ENCODE measurements at places on chromosomes 3 and 15.

GRCh38 chr3:157135671-157136396 lies 24.1 kb downstream of the CCNL1 start:
- no peak for DNase-seq

DNA sequence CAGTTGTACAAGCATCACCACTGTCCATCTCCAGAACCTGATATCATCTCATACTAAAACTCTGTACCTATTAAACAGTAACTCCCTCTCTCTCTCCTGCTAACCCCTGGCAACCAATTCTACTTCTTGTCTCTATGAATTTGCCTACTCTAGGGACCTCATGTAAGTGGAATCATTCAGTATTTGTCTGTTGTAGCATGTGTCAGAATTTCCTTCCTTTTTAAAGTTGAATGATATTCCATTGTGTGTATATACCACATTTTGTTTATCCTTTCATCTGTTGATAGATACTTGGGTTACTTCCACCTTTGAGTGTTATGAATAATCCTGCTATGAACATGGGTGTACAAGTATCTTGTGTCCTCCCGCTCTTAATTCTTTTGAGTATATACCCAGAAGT lies 16.6 kb downstream of the ZNF592 start:
- DNase-seq, result no peak

- no peak for DNase-seq
Observed at GRCh38 chr15:65580287-65580686, 30.6 kb downstream of the INTS14 start.

DNA sequence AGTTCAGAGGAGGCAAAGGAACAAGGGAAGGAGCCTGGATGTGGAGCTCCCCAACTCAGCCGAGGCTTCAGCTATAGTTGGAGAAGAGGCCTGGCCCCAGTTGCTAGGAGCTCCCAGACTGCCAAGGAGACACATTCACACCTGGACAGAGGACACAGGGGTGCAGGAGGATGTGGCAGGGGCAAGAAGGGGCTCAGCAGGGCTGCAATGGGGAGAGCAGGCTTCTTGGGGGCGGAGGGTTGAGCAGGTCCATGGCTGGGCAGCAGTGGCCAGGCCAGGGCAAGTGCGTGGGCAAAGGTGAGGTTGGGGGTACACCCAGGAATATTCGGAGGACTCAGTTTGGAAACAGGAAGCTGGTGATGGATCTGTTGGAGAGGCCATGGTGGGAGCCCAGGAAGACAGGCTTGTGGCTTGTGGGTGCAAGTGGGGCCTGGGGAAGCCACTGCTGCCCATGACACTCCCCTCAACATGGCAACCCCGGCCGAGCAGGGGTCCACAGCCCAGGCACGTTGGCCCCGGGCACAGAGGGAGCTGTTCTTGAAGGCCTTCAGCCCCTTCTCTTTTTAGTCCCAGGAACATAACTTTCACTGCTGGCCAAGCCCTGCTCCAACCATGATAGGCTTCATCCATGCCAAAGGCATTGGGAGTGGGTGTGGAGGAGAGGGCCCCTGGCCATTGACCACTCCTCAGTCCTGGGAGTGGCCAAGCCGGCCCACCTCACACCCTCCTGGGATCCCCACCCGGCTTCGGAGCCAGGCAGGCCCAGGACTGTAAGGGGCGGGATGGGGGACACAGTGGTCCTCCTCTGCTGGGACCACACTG lies 33.3 kb downstream of the TSPAN3 start:
- DNase-seq, result peak; percentile 19

DNA sequence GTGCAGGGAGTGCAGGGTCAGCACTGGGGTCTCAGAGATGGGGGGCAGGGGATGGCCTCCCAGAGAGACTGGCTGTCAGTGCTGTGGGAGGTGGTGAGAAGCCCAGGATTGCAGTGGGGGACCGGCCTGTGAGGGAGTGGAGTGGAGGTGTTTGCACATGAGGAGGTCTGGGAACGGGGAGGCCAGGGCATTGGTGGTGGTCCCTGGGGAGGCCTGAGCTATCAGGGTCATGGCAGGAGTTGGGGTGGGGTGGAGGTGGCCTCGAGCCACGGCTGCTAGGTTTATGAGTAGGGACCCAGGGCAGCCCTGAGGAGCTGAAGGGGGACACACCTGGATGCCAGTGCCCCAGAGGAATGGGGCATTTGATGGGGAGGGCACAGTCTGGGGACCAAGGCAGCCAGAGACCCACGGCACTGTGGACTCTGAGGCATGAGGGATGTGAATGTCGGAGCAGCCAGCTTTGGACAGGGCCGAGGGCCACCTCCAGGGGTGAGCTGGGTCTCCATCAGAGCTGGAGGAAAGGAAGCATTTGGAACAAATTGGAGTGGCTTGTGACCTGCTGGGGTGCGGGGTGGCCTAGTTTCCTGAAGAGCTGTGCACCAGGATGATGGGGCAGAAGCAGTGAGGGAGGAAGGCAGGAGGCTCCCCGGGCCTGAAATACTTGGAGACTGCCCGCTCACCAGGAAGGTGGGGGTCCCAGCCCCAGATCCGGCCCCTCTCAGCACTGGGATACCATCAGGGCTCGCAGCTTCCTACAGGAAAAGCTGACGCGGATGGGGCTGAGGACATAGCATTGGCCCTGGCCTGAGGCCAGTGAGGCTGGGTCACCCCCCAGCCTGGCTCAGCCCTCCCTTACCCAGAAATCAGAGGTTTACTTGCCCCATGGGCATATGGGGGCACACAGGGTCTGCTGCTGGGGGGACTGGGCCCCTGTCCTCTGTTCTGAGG lies 9.5 kb upstream of the CSPG4 start:
- DNase-seq, result no peak

DNA sequence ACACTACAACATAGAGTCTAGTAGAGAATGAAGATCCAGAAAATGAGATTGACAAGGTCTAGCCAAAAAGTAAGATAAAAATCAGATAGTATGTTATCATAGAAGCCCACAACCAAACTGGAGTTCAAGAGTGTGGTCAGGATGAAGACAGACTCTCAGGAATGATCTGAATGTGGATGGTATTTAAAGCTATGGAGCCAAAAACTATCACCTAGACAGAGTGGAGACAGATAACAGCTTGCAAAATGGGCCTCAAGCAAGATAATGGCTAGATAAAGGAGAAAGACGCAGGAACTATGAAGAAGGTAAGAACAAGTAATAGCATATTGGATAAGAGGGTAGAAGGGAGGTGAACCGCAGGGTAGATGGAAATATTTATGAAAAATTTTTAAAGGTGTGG lies 35.4 kb downstream of the ZMAT3 start:
- DNase-seq, result no peak

GRCh38 chr15:41286665-41287333 lies 45.6 kb downstream of the OIP5 start:
- no peak for DNase-seq
